ENCODE measurements at places on chromosomes 2 and 18.
A peak's percentile ranks its signal among the peaks of the same experiment; 100 is the strongest.

GRCh38 chr2:113011108-113011507, 5.8 kb downstream of the IL36A start:
- DNase-seq = no peak

- DNase-seq = peak; percentile 39
These were observed at the start of gene TBR1 for GRCh38 chr2:161415987-161416707. TSS of gene TBR1 (plus strand) at chr2:161416297. CDS start at chr2:161416411, 114 bp downstream.

- DNase-seq = peak; percentile 78
These were observed 121.6 kb downstream of the VAPA start for GRCh38 chr18:10035281-10035991.

DNA sequence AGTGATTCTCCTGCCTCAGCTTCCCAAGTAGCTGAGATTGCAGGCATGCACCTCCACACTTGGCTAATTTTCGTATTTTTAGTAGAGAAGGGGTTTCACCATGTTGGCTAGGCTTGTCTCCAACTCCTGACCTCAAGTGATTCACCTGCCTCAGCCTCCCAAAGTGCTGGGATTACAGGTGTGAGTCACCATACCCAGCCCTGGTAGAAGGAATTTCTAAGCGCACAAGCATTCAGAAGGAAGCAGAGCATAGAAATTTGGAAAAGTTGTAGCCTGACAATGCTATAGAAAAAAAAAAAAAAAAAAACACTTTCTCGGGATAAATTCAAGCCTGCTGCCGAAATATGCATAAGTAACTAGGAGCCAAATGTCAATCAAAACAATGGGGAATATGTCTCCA, 249.4 kb downstream of the GRB14 start:
- no peak for DNase-seq

- DNase-seq = peak; percentile 48
These were observed 31.7 kb upstream of the EIF2AK3 start for GRCh38 chr2:88658881-88659537.

DNA sequence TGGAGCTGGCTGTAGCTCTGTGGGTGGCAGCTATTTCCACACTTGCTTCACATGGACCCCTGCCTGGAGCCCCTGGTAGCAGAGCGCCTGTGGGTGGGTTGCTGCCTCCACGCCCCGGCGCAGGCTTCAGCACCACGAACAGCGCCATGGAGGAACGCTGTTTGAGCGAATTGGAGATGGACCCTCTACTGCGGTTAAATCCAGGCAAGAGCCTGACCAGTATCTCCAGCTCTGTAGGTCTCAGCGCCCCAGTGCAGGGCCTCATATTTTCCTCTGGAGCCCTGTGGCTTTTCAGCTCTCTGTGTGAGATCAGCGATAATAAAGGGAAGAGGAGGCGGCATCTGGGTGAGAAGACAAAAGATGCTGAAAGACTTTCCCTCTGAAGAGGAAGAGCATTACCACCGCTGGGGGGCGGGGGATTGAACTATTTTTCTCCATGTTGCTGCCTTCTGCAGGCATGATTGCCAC, 12.0 kb downstream of the ONECUT2 start:
- peak; percentile 84 for DNase-seq

DNA sequence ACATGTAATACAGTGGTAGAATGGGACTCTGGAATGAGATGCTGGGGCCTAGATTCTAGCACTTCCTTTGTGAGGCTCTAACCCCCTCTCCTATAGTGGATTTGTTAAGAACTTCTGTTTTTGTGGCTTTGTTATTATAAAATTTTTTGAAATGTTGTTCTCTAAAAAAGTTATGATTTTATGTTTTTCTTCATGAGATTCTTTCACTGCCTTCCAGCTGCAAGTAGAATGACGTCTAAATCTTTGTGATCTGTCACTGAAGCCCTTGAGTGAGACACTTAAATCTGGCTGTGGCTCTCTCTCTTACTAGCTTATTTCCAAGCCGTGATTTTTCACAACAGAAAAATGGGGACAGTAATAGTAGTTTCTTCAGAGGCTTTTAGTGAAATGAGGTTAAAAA, 1.6 kb downstream of the CASP8 start:
- DNase-seq = no peak

DNA sequence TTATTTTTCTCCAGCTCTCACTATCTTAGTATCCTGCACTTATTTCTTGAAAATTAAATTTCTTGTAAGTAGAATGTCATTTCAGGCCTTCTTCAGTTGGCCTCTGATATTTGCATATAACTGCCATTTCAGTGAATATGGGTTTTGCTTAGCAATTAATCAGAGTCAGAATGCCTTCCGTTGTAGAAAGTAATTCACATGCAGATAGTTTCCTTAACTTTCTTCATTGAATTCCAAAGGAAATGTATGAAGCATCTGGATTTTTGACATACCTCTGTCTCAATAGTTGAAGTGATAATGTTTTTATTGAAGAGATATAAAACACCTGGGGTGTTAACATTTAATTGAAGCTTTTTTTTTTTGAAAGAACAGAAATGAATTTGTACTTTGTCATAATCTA, 914.1 kb upstream of the NXPH2 start:
- no peak for DNase-seq

GRCh38 chr2:234306426-234307173, 190.3 kb downstream of the ARL4C start:
- DNase-seq = no peak

- no peak for DNase-seq
These were observed 61.6 kb downstream of the SNORC start for GRCh38 chr2:232931636-232932035.

GRCh38 chr2:2742726-2743125, 411.7 kb upstream of the MYT1L start:
- no peak for DNase-seq

DNA sequence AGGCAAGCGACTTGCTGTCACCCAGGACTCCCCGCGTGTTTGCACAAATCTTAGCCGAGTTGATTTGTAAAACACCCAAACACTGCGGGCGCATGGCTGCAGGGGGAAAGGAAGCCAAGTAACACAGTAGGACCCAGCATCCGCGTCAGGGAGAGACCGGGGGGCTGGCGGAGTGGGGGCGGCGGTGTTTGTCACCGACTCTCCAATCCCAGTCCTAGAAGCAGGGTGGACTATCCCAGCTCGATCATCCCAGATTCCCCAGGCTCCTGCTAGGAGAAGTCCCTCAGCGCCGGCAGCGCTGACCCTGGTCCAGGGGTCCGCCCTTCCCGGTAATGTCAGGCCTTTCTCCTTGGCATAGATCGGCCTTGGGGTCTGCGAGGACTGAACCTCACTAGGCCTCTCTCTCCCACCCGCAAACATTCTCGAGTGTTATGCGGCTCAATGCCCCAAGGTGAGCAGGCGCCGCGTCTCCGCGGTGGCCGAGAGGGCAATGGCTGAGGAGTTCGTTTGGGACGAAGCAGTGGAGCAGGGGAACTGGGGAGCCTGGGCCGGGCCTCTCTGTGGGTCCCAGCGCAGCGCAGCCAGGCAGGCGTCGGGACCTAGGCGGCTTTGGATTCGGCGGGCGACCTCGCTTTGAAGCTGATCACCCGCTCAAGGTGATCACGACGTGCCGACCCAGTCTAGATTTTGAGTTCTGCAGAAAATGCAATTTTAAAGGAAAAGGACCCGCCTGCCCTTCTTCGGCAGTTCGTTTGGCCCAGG, 1.5 kb upstream of the GDF7 start:
- no peak for DNase-seq

- DNase-seq = no peak
These were observed 11.5 kb upstream of the SNED1 start for GRCh38 chr2:240986787-240987411.

- DNase-seq = peak; percentile 58
These were observed 35.4 kb downstream of the INPP4A start for GRCh38 chr2:98479959-98480524.

DNA sequence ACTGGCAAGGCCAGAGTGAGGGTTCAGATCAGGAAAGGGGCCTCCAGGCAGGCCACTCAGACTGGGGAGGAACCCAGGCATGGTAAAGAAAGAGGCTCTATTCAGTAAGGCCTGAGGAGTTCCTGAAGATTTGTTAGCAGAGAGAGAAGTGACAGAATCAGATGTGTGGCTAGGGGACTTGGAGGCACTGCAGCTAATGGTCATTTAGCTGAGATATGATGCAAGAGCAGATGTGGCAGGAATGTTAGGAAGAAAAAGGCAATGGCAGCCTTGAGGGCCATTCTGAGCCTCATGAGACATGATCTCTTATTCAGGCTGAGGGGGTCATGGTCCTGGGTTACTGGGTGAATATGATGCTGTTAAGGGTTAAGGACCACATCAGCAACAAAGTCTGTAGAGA, 73.4 kb downstream of the CCDC93 start:
- no peak for DNase-seq

DNA sequence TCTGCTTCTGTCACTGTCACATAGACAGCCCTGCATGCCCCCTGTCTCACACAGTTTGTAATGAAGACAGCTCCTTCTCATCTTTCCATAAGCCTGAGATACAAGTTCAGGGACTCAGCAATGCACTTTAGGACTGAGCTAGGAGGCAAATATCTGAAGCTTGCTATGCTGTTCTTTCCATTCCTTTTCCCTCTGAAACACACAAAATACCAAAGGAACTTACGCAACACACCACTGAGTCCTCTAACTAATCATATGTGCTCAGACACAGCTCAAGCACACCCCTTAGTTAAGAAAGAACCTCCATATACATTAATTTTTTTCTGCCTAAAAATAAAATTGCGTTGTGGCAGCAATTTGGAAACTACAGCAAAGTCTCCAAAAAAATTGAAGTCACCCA, 17.9 kb downstream of the SERPINB8 start:
- DNase-seq = no peak

DNA sequence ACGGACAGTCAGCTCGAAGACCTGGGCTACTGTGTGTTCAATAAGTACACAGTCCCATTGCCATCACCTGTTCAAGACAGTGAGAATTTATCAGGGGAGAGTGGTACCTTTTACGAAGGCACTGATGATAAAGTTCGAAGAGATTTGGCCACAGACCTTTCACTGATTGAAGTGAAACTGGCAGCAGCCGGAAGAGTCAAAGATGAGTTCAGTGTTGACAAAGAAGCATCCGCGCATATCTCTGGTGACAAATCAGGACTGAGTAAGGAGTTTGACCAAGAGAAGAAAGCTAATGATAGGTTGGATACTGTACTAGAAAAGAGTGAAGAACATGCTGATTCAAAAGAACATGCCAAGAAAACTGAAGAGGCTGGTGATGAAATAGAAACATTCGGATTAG, 76.9 kb upstream of the UNC80 start:
- DNase-seq = no peak

- no peak for DNase-seq
These were observed 19.8 kb downstream of the GPC1 start for GRCh38 chr2:240455272-240455646.

DNA sequence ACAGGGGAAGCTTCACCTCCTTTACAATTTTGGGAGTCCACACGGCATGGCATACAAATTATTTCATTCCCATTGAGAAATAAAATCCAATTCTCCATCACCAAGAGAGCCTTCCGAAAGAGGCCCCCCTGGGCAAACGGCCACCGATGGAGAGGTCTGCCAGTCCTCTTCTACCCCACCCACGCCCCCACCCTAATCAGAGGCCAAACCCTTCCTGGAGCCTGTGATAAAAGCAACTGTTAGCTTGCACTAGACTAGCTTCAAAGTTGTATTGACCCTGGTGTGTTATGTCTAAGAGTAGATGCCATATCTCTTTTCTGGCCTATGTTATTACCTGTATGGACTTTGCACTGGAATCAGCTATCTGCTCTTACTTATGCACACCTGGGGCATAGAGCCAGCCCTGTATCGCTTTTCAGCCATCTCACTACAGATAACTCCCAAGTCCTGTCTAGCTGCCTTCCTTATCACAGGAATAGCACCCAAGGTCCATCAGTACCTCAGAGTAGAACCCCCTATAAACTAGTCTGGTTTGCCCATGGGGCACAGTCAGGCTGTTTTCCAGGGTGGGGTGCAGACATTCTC, 58.3 kb downstream of the BCL11A start:
- no peak for DNase-seq

- DNase-seq = peak; percentile 27
These were observed 764 bp downstream of the MBD2 start for GRCh38 chr18:54223568-54224241.

Data from ELF-1 (cell line).